ENCODE measurements at places on chromosomes 7 and 10.
A peak's percentile ranks its signal among the peaks of the same experiment; 100 is the strongest.

DNA sequence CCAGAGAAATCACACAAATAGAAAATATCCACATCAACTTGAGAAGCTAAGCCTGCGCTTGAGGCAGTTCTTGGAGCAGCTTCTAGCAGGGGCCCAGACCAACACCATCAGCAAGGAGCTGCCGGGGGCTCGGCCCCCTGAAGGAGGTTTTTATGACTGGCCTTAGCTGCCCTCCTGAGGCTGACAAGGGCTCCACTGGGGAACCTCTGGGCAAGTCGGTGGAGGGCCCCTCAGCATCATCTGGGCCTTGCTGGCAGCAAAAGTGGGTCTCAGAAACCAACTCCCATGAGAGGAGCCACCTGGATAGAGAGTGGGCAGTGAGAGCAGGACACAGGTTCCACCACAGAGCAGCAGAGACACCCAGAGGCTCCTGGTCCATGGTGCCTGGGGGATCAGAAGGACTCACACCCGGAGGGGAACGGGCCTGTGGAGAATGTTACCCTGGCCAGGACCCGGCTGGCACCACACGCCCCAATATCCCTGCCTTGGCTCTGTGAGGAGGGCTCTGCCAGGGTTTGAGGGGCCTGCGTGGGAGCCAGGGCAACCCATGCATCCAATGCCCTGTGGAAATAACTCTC, 55.9 kb downstream of the NEUROG3 start:
- no peak for DNase-seq

GRCh38 chr10:4003348-4003973, 218.5 kb upstream of the KLF6 start:
- DNase-seq = no peak

DNA sequence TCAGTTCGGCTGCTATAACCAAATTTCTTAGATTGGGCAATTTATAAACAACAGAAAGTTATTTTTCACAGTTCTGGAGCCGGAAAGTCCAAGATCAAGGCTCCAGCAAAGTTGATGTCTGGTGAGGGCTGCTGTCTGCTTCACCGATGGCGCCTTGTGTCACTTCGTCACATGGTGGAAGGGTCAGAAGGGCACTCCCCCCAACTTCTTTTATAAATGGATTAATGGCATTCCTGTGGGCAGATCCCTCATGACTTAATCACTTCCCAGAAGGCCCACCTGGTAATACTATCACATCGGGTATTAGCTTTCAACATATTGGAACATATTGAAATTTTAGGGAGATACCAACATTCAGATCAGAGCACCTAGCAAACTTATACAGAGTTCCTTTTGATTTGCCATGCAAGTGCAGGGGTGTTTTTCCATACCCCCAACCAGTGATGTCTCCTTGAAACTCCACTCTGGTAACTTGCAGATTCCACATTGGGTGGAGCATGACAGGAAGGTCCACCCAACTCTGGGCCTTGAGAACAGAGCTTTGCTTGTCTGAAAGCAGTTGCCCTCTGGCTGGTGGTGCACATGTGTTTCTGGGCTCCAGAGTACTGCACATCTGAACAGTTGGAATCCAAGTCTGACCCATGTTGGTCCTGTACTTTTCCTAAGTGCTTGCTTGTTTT, 85.1 kb upstream of the KMT2E start:
- DNase-seq = no peak

GRCh38 chr7:151461096-151461941, 21.4 kb upstream of the CRYGN start:
- DNase-seq = no peak

DNA sequence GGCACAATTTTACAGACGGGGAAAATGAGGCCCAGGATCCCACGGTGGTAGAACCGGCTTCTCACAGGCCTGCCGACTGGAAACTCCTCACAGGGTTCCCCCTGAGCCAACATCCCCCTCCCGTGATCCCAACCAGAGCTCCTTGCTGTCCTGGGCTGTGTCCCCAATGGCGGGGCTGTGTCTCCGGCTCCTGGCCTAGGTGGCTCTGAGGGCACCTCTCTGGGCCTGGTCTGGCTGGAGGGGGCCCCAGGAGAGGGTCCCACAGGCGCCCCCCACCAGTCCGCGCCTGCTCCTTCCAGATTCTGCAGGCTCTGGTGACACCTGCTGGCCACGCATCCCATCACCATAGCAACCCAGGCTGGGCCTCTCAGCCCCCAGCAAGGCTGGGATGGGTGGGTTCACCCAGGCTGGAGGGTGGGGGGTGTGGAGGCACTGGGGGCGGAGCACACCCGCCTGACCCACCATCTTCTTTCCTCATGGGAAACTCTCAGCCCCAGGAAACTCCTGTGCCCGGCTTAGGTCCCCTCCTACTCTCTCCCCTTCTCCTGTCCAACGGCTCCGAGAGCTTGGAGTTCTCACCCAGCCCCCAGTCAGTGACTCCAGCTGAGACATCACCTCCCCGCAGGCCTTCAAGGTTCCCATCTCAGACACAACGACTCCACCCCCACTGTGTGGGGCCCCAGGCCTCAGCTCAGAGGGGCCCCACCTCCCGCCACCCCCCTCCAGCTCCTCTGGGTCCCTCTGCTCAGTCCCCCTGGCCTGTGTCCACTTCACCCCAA, 27.1 kb upstream of the TNRC18 start:
- peak; percentile 61 for DNase-seq

GRCh38 chr10:122044713-122045112, 55.8 kb downstream of the TACC2 start:
- no peak for DNase-seq
